Upper lobe of right lung (tissue), 1 donor: ENCODE measurements at places on chromosomes 1 and 21. TPM values are rescaled to one million over a fixed set of nuclear protein-coding genes. Genes with fewer than 3 reads are reported as not detected.

EFCAB14 gene
- total RNA-seq, result 118 TPM

DIRAS3 gene
- total RNA-seq, result 1.4 TPM

TLR5 gene
- 22.3 TPM for total RNA-seq

LCE1D gene
- not detected for total RNA-seq

TP53BP2 gene
- 64.4 TPM for total RNA-seq
